Left lung (tissue), 14 donors: ENCODE measurements at places on chromosomes 3 and 15. TPM values are rescaled to one million over a fixed set of nuclear protein-coding genes. Genes with fewer than 3 reads are reported as not detected.

DNA sequence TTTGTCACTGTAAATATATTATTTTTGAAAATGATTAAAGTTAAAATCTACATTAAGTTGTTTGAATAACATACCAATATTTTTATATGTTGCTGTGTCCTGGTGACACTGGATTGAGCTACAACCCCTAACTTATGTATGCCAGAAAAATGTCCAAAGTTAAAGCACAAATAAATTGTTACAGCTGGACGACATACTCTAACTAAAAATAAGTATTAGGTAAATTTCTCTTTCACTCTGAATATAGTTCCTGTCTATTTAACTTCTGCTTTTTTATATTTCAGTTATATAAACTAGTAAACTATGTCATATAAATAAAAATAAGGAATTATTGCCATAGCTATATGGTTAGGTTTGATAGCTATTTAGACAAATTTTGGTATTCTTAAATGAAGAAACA lies 118.5 kb upstream of the SAMMSON start:
- DNase-seq: no peak

The SERPINI2 gene
- total RNA-seq: not detected

- DNase-seq: no peak
These were observed 51.7 kb downstream of the CLDN11 start for GRCh38 chr3:170470063-170471016.

GRCh38 chr15:79180318-79180717 lies 89.7 kb upstream of the RASGRF1 start:
- DNase-seq: no peak

GRCh38 chr3:56622381-56622780 lies 60.7 kb downstream of the TASOR start:
- no peak for DNase-seq

DNA sequence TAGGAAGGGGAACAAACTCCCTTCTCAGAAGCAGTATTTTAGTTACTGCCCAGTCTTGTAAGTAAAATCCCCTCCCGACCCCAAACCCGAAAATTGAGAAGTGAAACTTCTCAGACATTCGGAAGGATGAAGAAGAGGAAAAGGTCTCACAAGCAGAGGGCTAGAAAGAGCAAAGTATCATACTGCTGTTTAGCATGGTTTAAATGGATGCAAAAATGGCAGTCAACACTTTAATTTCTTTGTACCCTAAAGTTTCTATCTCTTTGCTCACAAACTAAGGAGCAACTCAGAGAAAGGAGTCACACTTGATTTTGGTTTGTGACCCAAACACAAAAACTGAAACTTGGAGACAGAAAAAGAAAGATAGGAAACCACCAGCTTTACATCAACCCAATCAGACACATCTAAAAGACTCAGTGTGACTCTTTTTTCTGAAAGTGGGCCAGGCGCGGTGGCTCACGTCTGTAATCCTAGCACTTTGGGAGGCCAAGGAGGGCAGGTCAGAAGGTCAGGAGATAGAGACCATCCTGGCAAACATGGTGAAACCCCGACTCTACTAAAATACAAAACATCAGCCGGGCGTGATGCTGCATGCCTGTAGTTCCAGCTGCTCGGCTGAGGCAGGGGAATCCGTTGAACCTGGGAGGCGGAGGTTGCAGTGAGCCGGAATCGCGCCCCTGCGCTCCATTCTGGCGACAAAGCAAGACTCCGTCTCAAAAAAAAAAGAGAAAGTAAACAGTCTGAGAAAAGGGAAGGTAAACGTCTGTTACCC lies 63.2 kb upstream of the ATP11B start:
- no peak for DNase-seq

GRCh38 chr3:138578961-138579574 lies 15.0 kb downstream of the CEP70 start:
- no peak for DNase-seq

- no peak for DNase-seq
These were observed 71.7 kb downstream of the RPLP1 start for GRCh38 chr15:69524296-69524695.

The P2RY12 gene
- 3.8 TPM for total RNA-seq

DNA sequence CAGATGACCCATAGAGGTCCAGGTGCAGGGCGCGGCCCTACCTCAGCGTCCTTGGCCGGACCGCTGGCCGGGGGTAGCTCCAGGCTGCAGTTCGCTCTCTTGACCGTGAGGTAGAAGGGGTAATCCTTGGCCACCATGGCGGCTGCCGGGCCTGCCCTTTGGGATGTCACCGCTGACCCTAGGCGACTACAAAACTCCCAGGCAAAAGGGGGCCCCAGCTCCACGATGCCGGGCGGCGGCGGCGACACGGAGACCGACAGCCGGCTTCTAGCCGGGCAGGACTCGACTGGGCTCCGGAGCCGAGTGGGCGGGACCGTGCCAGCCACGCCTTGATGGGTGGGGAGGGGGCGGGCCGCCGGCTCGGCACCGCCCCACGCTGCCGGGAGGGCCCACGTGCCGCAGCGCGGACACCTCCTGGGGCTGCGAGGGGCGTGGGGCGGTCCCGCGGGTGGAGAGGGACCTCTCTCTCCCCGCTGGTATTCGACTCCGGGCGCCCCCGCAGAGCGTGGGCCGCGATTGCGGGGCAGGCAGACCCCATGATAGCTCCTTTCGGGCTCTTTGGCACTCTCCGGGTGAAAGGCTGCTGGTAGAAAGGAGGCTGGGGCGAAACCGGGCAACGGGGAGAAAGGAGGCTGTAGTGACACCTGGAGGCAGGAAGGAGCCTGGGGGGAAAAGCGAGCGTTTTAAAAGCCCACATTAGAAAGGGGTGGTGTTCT lies at the start of gene ARHGEF3:
Gene ARHGEF3 (minus strand): TSS at position 288 of the 716 bp plus-strand sequence. CDS start 151 bp downstream, at position 137.
- peak; percentile 65 for DNase-seq

DNA sequence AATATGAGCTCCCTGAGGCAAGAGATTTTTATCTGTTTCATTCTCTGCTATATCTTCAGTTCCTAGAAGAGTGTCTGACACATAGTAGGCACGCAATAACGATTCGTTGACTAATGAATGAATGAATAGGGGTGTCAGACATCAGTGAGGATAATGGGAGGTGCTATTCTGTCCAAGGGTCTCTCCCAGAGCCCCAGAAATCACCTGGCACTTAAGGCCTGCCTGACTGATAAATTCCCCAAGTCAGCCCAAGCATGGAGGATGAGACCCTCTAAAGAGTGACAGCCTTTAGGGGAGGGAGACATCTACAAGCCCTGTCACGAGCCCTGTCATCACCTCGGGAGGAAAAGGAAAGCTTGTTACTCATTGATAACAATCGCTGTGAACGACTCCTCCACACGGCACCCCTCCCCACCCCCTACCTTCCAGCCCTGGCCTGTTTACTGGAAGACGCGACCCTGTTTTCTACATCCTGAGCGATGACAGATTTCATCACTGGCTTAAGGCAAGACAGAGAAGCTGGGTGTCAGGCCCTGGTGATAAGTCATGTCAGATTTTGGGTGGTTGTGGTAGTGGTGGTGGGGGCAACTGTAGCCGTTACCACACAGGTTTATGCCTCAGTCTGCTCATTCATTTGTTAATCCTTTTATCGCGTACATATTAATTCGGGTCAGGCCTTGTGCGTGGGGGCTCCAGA lies 23.1 kb downstream of the BHLHE40 start:
- DNase-seq: no peak

The PARL gene
- 45.7 TPM for total RNA-seq

The UROC1 gene
- total RNA-seq: not detected

GRCh38 chr3:99471353-99472323 lies 166.8 kb upstream of the COL8A1 start:
- no peak for DNase-seq

DNA sequence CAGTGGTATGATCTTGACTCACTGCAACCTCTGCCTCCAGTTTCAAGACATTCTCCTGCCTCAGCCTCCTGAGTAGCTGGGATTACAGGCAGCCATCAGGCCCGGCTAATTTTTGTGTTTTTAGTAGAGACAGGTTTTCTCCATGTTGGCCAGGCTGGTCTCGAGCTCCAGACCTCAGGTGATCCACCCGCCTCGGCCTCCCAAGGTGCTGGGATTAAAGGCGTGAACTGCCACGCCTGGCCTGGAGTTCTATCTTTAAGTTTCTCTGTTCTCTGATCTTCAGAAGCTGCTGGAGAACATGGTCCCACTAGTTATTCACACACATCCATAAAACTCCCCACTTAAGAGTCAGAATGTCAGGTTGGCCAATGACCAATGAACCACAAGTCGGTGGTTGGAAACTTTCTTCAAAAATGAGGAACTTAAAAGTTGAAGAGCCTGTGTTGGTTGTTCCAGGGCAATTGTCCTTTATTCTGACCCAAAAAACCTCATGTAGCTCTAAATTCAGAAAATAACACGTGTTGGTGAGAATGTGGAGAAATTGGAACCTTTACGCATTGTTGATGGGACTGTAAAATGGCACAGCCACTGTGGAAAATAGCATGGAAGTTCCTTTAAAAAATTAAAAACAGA lies 55.9 kb upstream of the PIK3CB start:
- DNase-seq: no peak

The MST1R gene
- total RNA-seq: 54.7 TPM

DNA sequence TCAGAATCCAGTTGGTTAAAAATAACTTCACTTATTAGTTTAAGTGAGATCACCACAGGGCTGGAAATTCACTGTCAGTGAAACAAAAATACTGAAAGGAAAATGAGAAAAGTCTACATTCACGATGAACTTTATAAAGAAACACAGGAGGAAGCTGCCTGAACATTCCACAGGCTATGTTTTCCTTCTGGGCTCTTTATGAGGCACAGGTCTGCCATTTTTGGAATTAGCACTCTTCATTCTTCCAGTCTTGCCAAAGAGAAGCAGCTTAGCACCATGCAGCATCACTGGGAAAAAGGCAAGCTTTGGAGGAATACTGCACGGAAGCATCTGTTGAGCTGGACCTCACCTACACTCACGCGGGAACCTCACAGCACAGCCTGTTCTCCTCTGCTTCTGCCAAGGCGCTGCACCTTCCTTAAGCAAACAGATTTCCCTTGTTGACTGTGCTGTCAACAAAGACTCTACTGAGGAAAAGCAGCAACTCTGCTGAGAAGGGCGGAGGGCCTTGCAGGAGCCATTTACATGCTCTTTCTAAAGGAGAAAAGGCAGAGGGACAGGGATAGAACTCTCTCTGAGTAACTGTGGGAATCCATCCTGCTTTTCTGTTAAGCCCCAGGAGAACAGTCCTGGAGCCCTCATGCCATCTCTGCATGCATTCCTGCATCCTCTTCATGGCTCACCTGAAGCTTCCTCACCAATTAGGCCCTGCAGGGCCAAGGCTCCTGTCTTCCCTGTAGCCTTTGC lies 15.7 kb downstream of the SUSD5 start:
- DNase-seq: peak; percentile 40

The SAMMSON gene
- total RNA-seq: not detected
